ENCODE measurements at places on chromosomes 6 and 20. TPM values are rescaled to one million over a fixed set of nuclear protein-coding genes. Genes with fewer than 3 reads are reported as not detected.

DNA sequence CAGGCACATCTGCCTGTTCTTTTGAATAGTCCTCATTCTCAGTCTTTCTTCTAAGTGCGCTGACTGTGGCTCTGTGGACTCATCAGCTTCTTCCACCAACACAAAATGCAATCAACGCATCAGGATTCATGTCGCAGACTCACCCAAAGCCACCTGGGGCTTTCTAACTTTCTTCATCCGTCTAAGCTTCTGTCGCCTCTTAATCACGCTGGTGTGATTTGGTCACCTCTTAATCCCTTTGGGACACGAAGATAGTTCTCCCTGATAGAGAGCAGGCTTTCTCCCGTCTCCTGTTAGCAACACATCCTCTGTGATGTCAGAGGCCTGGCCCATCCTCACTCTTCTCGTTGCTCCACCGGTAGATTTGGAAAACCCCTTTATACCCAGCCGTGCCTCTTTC, 78.0 kb upstream of the FOXQ1 start:
- no peak for DNase-seq

- DNase-seq, result no peak
These were observed 453.4 kb upstream of the AGPAT4 start for GRCh38 chr6:161727083-161727833.

GRCh38 chr6:129369737-129370136, 340.2 kb downstream of the ARHGAP18 start:
- no peak for DNase-seq

DNA sequence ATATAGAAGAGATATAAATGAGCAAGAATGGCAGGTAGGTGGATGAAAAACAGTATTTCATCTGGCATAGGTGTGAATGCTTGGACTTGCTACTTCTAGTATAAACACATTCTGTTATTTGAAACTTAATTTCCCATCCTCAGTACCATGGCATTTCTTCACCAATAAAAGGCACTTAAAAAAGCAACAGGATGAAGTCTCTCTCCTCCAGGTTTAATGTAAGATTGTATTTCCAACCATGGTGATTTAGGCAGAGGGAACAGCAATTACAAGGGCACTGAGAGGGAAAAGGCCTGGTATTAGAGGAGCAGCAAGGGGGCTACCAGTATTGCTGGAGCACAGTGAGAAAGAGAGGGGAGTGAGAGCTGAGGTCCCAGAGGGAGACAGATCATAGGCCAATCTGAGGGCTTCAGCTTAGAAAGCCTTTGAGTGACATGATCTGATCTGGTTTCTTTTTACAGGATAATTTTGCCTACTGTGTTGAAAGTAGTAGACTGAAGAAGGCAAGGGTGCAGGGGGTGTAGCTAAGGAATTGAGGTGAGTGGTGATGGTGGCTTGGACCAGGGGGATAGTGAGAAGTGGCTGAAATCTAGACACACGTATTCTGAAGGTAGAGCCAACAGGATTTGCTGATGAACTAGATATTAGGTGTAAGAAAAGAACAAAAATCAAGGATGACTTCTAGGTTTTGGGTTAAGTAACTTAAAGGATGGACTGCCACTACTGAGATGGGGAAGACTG, 67.8 kb upstream of the SMIM29 start:
- DNase-seq, result no peak

DNA sequence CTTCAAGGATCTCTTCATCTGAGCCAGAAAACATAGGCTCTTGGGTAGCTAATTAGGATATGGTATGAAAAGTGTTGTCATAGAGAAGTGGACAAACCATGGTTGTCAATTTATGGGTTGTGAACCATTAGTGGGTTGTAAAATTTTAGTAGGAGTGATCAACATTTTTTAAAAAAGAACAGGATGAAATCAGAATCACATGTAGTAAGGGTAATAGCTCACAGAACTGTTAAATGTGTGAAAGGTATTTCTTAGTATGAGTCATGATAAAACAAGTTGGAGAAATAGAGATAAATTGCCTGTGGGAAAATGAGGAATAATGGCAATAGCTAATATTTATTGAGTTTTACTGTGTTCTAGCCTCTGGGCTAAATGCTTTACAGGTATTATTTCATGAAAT, 113.4 kb downstream of the MAP3K4 start:
- DNase-seq, result no peak

DNA sequence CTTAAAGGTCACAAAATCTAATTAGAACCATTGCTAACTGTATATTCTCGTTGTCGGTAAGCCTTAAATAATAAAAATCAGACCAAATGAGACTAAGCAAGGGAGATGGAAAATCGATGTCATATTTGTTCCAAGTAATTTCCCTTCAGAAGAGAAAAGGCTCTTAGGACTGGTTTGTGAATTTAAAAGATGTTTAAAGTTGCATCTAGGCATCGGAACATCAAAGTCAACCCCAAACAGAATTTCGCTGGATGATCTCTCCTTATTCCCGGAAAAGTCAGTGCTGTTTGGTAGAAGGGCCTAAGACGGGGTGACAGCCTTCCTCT, 63.8 kb downstream of the NPEPL1 start:
- DNase-seq, result no peak

- no peak for DNase-seq
These were observed 42.0 kb upstream of the HIVEP1 start for GRCh38 chr6:11970114-11970513.

DNA sequence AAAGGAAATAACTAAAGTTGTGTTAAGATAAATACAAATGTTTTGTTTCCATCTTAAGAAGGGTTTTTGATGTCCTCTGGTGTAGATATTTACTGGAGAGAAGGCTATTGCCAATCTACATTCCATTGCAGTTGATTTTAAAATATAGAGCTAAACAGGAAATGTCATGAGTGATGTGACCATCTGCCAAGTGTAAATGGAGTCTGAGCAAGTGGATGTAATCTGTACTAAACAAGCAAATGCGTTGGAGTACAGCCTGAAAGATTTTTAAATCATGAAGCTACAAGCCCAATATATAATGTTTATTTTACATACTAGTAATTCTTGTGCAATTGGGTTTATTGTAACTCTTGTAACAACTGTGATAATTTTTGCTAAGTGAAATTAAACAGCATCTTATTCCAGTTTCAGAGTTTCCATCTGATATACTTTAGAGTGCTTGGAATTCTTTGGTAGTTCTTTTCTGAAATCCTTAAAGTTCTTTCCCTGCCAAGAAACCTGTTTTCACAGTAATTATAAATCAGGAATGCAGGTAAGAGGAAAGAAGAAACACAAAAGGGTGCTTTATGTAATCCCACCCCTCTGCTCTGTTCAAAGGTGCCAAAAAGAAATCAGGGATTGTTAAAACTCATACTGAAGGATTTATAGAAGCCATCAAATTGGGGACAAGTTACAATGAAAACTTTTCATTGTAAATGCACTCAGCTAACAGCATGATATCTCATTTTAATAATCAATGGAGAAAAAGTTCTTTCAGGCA, 47.2 kb upstream of the FLRT3 start:
- DNase-seq, result no peak

DNA sequence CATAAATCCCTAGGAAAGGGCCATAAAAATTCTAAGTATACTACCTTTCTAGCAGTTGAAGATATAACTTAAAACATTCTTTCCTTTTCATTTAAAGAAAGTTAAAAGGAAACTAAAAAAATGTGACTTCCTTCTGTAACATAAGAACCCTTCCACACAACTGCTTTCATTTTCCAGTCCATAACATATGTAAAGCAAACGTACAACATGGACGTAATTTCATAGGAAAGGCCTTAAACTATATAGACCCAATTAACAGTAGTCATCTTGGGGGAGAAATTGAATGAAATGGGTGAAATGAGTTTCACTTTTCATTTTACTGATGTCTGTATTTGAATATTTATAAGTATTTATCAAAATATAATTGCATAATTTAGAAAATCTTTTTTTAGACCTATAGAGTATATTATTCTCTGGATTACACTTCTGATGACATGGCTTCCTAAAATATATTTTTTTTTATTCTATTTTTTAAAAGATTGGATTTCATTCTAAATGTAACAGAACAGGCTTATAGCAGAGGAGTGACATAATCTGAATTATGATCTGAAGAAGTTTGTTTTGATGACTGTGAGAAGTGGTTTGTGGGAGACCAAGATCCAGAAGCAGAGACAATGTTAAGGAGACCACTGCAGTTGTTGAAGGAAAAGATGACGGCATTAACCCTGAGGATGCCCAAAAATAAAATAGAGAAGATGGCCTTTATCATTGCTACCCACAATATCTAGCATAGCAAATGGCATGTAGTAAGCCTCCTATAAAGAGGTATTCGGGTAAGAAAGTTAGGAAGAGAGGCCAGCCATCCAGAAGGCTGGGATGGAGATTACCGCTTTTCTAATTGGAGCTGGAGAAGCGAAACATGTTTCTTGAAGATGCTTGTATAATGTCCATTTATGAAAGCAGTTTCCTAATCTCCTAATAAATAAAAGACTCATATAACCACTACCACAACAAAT, 260.4 kb downstream of the PTPRK start:
- DNase-seq, result no peak

- peak; percentile 77 for DNase-seq
These were observed 442.6 kb upstream of the MARCKS start for GRCh38 chr6:113414511-113414910.

DNA sequence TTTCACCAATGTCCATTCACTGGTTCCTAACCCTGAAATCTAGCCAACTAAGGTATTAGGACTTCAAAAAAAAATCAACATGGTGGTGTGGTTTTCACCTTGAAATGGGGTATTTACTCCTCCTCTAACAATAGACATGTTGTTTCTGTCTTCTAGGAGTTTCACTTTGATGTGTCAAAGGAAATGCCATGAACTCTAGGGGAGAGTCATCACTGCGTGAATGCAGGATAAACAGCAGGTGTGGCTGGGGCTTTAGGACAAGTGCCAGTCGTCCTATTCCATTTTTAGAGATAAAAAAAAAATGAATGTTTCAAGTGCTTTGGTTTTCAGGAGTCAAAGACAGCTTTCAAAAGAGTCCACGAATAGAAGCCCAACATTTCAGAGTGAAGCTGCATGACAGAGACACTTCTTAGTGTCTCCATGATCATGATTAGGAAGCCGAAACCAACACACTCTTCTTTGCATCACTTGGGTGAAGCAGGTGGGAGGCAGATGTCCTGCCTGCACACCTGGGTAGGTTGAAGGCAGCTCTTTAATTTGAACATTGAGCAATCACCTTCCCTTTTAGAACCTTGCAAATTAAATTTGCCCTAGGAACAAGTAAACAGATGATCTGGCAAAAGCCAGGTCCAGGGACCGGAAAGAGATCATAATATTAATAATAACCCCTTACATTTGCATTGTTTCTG, 328.5 kb upstream of the PRDM1 start:
- DNase-seq, result peak; percentile 72

- DNase-seq, result peak; percentile 11
These were observed 793 bp upstream of the HDAC2 start for GRCh38 chr6:113971741-113972140.

GRCh38 chr6:3355358-3356055, 96.8 kb downstream of the PSMG4 start:
- peak; percentile 8 for DNase-seq

- DNase-seq, result no peak
These were observed 26.6 kb upstream of the MYT1 start for GRCh38 chr20:64137598-64138031.

DNA sequence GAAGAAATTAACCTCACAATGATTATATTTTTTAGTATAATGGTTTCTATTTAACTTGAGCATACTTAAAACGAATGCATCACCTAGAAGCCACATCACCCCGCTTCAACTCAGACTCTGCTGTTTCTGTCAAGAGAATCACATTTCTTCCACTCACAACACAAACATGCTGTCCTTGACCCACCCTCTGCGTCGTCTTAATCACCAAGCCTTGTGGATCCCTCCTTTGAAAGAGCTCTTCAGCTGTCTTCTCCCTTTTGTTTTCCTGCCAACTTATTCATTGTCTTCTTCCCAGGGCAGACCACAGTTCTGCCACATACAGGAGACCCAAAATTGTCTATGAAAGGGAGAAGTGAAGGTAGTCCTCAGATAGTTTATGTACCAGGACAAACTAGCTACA, 595.6 kb upstream of the AGPAT4 start:
- DNase-seq, result no peak

DNA sequence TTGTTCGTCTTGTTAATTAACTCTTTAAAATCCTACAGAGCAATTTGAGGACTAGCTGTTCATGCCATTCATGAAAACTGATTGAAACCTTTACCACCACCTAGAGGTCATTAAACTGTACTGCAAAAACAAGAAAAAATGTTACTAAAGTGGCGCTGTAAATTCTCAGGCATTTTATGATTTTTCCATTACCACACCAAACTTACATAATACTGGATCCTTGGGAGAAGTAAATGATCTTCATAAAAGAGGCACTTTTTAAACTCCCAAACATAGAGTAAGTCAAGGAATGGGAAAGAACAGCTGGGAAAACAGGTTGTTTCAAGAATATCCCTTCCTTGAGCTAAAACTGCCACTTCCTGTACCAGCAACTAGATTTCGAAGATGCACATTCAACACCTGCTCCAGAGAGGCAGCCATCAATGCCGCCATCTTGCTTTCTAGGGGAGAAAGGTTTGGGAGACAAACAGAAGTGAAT, 54.3 kb downstream of the MYLIP start:
- peak; percentile 33 for DNase-seq

DNA sequence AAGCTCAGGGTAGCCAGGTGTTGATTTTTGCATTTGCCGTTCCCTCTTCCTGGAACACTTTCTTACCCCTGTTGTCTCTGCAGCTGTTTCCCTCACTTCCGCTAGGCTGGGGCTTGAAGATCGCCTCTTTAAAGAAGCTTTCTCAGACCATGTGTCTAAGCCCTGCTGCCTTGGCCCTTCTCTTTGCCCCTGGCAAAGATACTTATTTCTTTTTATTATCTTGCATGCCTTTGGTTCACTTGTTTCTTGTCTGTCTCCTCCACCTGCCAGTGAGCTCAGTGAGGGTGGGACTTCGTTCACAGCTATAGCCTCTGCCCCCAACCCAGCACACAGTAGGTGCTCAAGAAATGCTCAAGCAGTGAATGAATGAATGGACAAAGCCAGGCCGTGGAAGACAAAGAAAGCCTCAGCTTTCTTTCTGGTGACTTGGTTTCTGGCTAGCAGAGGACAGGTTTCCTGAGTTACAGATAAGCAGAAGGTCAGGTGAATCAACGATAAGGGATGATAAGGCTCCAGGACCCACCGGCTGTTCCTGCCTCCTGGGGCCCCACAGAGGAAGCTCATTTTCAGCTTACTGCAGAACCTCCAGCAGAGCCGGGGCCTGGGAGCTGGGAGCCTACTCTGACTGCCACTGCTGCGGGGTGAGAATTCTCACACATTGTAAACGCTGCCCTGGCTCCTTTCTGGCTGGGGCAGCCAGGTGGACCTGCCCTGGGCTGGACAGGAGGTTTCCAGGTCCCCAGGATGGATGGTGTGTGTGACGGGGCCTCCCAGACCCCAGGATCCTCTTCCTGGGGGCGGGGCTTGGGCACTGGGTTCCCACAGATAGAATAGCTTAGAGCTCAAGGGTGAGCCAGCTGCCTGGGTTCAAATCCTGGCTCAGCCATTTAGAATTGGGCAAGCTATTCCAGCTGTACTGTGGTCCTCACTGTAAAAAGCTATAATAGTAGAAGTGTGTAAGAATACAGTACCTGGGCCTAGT, 29.8 kb downstream of the SNAI1 start:
- no peak for DNase-seq

CNBD2 gene
- total RNA-seq, result 5.5 TPM

RPS10 gene
- total RNA-seq, result 1,808 TPM

NKAPL gene
- total RNA-seq, result not detected

RHAG gene
- total RNA-seq, result 0.05 TPM

PRPH2 gene
- total RNA-seq, result not detected

ADAM33 gene
- not detected for total RNA-seq

CALHM6 gene
- not detected for total RNA-seq

SSTR4 gene
- not detected for total RNA-seq

RAE1 gene
- 53.3 TPM for total RNA-seq

SLC13A3 gene
- total RNA-seq, result not detected

Data from HT1080 (cell line).